ENCODE measurements at places on chromosomes 2 and 18.

DNA sequence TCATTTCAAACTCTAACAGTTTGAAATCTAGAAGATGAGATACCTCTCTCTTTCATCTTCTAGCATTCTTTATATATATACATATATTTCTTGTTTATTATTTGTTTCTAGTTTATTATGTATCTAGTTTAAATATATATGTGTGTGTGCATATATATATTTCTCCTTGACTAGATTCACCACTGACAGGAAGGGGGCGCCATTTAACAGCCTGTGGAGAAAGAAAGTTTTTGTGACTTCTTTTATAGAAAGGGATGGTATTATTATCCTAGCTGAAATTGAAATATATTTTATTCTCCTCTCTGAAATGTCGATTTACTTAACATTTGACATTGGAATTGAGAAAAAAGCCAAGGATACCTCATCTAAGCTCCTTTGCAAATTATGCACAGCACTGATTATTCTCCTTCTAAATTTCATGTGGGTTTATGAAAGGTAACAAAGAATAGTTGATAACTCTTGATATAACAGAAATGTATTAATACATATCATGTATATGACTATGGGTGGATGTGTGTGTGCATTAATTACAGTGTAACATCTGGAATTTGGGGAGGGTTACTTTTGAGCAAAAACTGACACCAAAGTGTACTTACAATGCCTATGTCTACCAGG lies 160.7 kb upstream of the NT5C1B start:
- DNase-seq: peak; percentile 33

DNA sequence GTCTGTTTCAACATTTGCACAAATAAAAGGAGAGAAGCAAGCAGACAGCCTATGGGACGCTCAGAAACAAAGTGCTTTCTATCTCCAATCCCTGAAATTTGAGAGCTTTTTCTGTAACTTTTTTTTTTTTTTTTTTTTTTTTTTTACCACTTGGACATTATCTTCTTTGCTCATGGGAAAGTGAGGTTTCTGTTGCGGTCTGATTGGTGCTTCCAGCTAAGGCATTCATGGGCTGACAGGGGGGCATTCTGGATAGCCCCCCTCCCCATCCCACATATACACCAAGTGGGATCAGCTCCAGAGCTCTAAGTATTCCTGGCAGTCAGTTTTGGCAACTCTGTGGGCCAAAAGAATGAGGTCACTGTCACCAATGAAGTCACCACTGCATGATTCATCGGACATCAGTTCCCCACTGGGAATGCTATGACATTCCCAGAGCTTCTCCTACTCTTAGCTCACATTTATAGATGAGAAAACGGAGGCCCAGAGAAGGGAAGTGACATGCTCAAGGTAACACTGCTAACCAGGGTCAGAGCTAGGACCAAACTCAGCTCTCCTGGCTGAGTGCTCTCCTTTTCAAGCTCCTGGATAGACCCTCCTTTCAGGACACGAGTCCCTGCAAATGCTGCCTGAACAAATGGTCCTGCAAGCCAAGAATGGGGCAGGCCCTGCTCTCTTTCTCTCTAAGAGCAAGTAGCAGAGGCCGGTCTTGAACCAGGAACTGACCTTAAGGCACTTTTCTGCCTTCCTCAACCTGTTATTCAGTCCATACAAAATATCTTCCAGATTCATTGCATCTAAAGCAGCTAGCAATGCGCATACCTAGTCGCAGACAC lies 61.3 kb downstream of the TMEM247 start:
- peak; percentile 61 for DNase-seq

- no peak for DNase-seq
Observed at GRCh38 chr2:75130171-75130570, 69.1 kb downstream of the TACR1 start.

GRCh38 chr2:232970051-232970450 lies 43.0 kb downstream of the NGEF start:
- DNase-seq: no peak

GRCh38 chr18:10121786-10122515 lies 208.1 kb downstream of the VAPA start:
- peak; percentile 83 for DNase-seq

GRCh38 chr18:3118195-3119010 lies 101.4 kb downstream of the MYOM1 start:
- DNase-seq: no peak

- no peak for DNase-seq
Observed at GRCh38 chr2:227536445-227536844, 62.2 kb upstream of the SCYGR2 start.

DNA sequence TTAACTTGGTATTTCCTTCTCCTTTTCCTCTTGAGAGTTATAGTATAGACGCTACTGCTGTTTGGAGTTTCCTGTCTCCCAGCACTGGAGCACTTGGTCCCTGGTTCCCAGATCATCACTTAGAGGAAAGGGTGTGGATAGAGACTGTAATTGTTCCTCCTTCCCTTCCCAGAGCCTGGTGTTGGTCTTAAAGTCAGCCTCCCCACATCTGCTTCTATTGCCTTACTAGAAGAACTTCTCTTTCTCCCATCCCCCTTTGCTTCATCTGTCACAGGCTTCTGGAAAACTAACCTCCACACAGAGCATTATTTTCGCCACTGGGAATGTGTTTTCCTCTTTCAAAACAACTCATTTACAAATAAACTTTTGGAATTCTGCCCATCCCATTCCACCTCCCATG lies 131.0 kb downstream of the CCDC85A start:
- peak; percentile 20 for DNase-seq

DNA sequence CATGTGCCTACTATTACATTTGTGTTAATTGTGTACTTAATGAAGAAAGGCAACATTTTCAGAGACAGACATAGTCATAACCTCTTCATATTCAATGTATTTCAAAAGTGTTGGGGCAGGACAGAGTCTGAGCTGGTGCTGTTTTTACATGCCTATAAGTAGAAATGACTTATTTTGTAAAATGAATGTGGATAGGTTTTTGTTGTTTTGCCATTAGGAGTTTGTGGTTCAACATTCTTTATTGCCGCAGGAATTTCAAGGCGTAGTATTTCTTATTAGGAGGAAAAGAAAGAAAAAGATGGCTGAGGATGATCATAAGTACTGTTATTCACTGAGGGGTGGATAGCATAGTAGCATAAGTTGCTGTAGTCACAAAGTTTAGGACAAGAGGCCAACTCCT lies 21.2 kb upstream of the ASXL3 start:
- DNase-seq: no peak

DNA sequence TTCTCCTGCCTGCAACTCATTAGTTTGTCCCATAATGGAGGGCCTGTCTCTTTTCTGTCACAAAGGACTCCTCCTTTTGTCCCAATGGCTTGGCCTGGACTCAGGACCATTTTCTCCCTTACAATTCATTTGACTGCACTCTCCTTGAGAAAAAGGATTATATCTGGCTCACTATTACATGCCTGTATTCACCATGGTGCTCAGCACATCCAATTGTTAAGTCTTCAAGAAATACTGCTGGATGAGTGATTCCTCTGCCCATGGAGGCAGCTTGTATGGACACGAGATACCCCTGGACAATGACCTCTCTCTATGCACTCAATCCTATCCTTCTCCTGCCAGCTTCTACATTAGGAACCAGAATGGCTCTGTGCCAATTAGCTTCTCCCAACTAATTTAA lies 47.0 kb downstream of the CHST9 start:
- DNase-seq: no peak
